CD4-positive, alpha-beta memory T cell (primary cell): ENCODE measurements at places on chromosomes 4 and X. TPM values are rescaled to one million over a fixed set of nuclear protein-coding genes. Genes with fewer than 3 reads are reported as not detected.
A peak's percentile ranks its signal among the peaks of the same experiment; 100 is the strongest.

- H3K4me1 ChIP-seq = peaks cover 8% of the 10 kb centered on the region
- peak; percentile 34 for DNase-seq
- H3K36me3 ChIP-seq = no peaks in the 10 kb centered on the region
- peak overlapping the region; percentile 74 for H3K4me3 ChIP-seq
- H3K27me3 ChIP-seq = no peaks in the 10 kb centered on the region
These were observed 624 bp downstream of the BEX5 start for GRCh38 chrX:102154900-102155805.

GRCh38 chrX:16870862-16871815 lies 977 bp upstream of the RBBP7 start:
- no peaks in the 10 kb centered on the region for H3K36me3 ChIP-seq
- peaks cover 34% of the 10 kb centered on the region for H3K4me1 ChIP-seq
- H3K27me3 ChIP-seq = no peaks in the 10 kb centered on the region

GRCh38 chr4:163694385-163694784 lies 199.9 kb downstream of the TMA16 start:
- peaks cover 3% of the 10 kb centered on the region for H3K27me3 ChIP-seq
- H3K27ac ChIP-seq = no peak overlapping the region
- H3K4me3 ChIP-seq = no peak overlapping the region

DNA sequence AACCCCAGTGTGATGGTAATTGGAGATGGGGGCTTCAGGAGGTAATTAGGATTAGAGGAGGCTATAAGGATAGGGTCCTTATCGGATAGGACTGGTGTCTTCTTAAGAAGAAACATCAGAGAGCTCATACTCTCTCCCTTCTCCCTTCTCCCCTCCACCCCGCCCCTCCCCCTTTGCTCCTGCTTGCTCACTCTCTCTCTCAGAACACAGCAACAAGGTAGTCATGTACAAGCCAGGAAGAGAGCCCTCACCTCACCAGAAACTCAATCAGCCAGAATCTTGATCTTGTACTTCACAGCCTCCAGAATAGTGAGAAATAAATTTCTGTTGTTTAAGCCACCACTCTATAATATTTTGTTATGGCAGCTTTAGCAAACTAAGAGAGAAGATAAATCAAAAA lies 4.5 kb downstream of the DDX60L start:
- no peak for DNase-seq
- peaks cover 3% of the 10 kb centered on the region for H3K36me3 ChIP-seq
- H3K27me3 ChIP-seq = no peaks in the 10 kb centered on the region
- H3K4me1 ChIP-seq = peaks cover 45% of the 10 kb centered on the region
- H3K27ac ChIP-seq = no peak overlapping the region

Gene SPACA5
- not detected for polyA plus RNA-seq

- H3K36me3 ChIP-seq = no peaks in the 10 kb centered on the region
- no peak overlapping the region for H3K27ac ChIP-seq
- DNase-seq = peak; percentile 21
- no peaks in the 10 kb centered on the region for H3K27me3 ChIP-seq
- peak overlapping the region; percentile 52 for H3K4me3 ChIP-seq
These were observed 79.4 kb upstream of the TNIP3 start for GRCh38 chr4:121243485-121243884.

GRCh38 chr4:101348995-101349800 lies 1.9 kb upstream of the PPP3CA start:
- DNase-seq = no peak
- H3K4me3 ChIP-seq = no peak overlapping the region
- no peaks in the 10 kb centered on the region for H3K27me3 ChIP-seq

GRCh38 chr4:15078682-15079642 lies 76.7 kb downstream of the CPEB2 start:
- no peak for DNase-seq
- no peak overlapping the region for H3K27ac ChIP-seq
- no peaks in the 10 kb centered on the region for H3K4me1 ChIP-seq
- no peaks in the 10 kb centered on the region for H3K36me3 ChIP-seq
- no peaks in the 10 kb centered on the region for H3K27me3 ChIP-seq
